Stimulated activated CD4-positive, alpha-beta T cell treated with anti-CD3 and anti-CD28 coated beads, TNF-alpha, amount 100 ng/mL, for 1 hour (primary cell): ENCODE measurements at places on chromosomes 6 and 20.

DNA sequence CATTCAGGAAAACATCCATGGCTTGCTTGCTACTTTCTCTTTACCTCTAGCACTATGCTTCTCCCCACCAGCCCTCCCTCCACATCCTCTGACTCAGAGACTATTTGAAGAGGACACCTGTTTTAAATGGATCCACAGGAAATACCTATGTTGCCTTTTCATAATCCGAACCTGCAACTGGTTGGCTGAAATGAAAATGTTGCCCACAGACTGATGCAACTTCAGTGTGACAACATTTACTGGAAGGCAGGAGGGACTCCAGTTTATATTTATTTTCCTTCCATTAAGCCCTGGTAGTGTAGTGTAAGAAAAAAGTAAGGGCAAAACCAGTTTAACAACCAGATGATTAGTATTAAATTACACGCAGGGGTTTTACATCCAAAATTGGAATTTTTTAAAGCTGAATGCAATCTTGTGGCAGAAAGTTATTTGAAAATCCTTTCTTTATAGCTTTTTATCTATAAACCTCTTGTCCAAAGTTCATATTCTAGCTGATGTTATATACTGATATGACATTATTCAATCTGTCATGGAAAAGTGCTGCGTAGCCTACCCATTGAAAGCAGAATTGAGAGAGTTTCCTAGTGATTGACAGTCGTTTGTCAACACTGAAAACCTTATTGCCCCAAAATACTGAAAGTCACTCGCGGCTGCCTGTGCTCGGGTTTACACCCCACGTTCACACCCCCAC is 881 bp upstream of the AIG1 start:
- DNase-seq, result no peak

DNA sequence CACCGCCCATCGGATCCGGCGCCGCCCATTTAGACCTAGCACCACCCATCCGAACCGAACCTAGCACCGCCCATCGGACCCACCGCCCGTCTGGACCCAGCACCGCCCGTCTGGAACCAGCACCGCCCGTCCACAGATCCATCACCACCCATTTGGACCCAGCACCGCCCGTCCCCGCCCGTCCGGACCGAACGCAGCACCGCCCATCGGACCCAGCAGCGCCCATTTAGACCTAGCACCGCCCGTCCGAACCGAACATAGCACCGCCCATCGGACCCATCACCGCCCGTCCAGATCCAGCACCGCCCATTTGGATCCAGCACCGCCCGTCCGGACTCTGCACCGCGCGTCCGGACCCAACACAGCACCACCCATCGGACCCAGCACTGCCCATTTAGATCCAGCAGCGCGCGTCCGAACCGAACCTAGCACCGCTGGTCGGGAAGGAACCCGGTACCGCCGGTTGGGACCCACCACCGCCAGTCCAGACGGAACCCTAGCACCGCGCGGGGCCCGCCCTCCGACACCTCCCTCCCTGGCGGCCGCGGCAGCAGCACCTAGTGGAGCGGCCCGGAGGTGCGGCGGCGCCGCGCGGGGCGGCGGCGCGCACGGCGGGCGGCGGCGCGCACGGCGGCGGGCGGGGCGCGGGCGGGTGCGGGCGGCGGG is 348 bp upstream of the AFDN start:
- DNase-seq, result no peak

DNA sequence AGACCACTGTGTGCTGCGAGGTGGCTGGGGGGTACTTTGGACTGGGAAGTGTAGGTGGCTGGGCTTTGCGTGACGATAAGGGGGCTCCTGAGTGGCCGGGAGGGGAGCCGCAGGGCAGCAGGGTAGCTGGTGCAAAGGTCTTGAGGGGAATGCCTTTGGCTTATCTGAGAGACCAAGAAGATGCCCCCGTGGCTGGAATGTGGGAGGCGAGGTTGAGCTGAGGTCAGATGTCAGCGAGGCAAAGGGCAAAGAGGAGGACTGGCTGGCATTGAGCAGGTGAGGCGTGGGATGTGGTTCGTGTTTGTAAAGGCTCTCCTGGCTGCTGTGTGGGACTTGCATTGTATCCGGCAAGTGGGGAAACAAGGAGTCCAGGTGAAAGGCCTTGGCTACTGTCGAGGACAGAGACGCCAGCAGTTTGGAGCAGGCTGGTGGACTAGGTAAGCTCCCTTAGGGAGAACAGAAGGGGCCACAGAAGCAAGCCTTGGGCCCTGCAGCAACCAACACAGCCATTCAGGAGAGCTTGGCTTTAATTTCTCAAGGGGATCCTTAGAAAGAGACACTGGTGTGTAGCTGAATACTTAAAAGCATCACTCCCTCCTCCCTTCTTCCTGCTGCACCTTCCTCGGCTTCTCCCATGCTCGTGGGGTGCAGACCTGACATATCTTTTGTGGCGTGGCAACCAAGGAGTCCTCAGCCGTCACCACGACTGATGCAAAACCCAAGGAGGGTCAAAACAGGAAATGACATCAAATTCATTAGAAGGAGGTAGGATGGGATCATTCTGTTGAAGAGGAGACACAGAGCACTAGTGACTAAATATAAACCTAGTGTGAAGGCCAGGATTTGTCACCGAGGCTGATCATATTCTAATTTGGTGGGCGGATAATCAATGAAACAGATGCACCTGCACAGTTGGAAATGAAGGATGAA is 53.5 kb upstream of the ERVFRD-1 start:
- DNase-seq, result no peak

GRCh38 chr6:112983713-112984261 is 636.7 kb downstream of the RFPL4B start:
- DNase-seq, result no peak

DNA sequence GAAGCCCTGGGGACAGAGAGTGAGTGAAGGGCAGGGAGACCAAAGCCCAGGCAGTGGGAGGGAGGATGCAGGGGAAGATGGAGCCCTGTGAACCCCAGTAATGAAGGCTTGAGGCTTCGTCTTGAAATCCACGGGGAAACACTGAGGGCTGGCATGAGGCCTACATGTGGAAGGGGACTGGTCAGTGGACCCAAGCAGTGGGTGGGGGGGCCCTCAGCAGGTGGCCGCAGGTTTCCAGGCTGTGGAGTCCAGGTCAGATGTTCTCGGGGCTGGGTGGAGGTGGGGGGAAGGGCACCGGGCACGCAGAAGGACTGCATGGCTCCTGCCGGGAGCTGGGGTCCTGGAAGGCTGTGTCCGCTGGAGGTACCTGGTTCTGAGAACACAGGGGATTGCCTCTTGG is 2.7 kb upstream of the CD93 start:
- no peak for DNase-seq

DNA sequence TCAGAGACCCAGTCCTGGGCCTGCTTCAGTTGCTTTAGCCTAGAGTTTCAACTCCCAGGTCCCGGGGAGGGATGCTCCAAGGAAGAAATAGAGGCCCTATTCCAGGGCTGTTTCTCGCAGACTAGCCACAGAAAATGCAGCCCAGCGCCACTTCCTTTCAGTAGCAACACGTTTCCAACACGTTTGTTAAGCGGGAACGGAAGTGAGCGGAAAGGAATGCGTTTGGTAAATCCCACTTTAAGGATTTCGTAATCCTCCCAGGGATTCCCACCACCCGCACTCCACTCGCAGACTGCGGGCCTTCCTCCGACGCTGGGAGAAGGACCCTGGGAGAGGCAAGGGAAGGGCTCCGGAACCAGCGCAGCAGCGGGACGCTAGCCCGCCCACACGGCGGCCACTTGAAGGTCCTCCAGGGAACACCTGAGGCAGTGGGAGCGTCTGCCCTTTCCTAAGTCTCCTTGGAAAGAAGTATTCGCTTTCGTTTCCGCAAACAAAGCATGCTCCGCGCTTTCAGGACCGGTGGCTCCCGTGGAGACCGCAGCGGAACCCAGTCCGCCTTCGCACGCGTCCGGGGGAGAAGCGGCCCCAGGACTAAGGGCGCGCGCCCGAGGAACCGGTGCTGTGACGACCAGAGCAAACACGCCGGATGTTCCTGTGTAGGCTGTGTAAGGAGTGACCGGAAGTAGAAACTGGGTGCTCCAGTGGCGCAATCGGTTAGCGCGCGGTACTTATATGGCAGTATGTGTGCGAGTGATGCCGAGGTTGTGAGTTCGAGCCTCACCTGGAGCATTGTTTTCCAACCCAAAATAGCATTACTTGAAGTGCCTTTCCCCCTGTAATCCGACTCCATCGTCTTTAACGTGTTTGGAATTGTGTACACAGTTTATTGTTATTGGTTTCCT is 227.6 kb upstream of the PRSS16 start:
- peak; percentile 35 for DNase-seq

- no peak for DNase-seq
Observed at GRCh38 chr6:26233649-26234420, 131.2 kb upstream of the BTN3A2 start.
